ENCODE measurements at places on chromosomes 5 and 9.

DNA sequence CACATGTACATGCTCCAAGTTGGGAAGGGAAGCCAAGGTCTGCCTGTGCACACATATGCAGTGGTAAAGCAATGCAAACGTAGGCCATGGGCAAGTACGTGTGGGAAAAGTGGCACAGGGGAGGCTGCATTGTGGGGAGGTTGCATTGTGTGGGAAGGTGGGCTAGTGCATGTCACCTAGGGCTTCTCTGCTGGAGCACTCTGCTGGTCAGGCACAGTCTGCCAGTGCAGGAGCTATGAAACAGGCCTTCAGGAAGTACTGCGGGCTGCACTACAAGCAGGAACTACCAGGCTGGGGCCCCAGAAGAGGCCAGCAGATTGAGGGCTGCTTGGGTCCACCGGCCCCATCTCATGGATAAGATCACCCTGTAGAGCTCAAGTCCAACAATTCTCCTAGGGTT is 1694.6 kb upstream of the CDH6 start:
- DNase-seq = no peak

DNA sequence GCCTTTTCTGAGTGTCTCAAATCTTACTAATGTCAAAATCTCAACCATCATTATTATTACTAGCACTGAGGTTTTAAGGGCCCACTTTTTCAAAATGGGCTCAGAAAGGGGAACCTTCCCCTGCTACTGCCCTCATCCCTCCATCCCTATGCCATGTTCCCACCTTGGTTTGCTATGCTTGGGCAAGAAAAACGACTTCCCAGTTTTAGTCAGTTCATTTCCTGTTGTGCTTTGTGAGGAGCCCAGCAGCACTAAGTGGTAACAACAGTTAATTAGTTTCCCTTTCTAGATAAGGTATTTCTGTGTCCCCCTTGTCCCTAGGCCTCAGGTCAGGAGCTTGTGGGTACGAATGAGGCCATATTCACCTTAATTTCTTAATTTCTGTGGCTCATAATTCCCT is 595.2 kb downstream of the RAB3C start:
- DNase-seq = no peak

- no peak for DNase-seq
These were observed 8.0 kb downstream of the LRRC26 start for GRCh38 chr9:137161558-137162486.

GRCh38 chr5:10793785-10794184 is 32.8 kb upstream of the DAP start:
- no peak for DNase-seq

GRCh38 chr5:56681346-56681745 is 134.0 kb upstream of the MAP3K1 start:
- no peak for DNase-seq

DNA sequence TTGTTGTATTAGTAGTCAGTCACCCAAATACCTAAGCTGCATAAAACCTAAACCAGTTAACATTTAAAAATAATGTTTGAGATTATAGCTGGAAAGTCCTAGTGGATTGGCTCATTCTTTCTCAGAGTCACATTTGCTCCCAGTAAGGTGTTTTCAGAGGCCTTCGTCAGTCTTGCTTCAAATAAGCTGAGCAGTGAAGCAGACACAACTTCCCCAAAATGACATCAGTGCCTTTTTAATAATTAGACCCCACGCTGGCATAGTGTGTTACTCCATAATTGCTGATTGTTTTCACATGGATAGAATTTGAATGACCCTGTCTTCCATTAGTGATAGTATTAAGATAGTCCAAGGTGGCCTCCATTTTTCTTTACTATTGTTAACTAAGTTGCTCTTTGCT is 245.8 kb downstream of the PJA2 start:
- DNase-seq = no peak

- no peak for DNase-seq
These were observed 142.1 kb downstream of the MLLT3 start for GRCh38 chr9:20480249-20480648.

DNA sequence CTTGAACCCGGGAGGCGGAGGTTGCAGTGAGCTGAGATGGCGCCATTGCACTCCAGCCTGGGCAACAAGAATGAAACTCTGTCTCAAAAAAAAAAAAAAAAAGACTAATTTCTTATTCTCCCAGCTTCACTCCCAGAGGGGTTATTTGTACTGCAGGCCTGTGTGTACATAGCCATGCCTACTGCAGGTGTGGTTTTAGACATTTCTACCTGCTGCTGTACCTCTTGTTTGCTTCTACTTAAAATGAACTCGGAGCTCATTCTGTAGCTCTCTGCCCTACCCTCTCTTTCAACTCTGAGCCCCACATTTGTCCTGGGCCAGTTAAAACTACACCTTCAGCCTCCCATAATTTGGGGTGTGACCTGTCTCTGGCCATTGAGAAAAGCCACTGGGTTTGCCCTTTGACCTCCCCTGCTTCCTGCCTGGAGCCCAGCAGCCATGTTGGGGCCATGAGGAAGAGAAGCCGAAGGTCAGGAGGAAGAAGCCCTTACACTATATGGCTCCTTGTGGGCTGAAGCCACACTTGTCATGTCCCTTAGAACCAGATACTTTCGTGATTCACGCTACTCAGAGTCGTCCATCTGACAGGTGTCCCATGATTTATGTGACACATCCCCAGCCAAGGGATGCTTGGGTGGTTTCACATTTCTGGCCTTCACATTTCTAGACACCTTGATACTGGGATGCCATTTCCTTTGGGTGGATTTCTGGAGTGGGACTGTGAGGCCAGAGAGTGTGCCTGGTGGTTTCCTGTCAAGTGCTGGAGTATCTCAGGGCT is 9.4 kb upstream of the CARD19 start:
- DNase-seq = no peak

DNA sequence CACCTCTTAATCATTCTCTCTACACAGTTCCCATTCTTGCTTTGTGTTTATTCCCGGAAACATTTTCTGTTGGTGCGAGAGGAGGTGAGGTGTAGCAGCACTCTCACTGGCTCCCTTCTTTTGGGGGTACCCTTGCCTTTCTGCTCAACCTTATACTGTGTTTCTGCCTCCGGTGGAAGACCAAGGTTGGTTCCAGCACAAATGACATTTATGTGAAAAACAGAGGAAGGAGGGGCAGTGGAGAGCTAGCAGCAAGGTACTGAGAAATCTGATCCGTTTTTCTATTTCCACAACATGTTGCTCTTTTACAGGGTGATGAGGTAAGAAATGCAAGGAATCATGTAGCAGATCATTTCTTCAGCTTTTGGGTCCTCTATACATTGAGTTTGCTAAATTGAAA is 648.0 kb upstream of the DMAC1 start:
- no peak for DNase-seq

- DNase-seq = peak; percentile 27
These were observed 38.5 kb downstream of the FAXDC2 start for GRCh38 chr5:154811653-154812465.

GRCh38 chr9:127801955-127802575 is 617 bp upstream of the FPGS start:
- no peak for DNase-seq

- no peak for DNase-seq
These were observed 21.3 kb downstream of the CCDC69 start for GRCh38 chr5:151202381-151203139.

- no peak for DNase-seq
These were observed 224.8 kb upstream of the TBC1D2 start for GRCh38 chr9:98479967-98480847.

- DNase-seq = no peak
These were observed 22.8 kb downstream of the CCDC69 start for GRCh38 chr5:151200913-151201595.

GRCh38 chr9:127174386-127175318 is 52.2 kb upstream of the ANGPTL2 start:
- DNase-seq = no peak

- DNase-seq = peak; percentile 78
These were observed 650 bp downstream of the MYORG start for GRCh38 chr9:34375901-34376595.

DNA sequence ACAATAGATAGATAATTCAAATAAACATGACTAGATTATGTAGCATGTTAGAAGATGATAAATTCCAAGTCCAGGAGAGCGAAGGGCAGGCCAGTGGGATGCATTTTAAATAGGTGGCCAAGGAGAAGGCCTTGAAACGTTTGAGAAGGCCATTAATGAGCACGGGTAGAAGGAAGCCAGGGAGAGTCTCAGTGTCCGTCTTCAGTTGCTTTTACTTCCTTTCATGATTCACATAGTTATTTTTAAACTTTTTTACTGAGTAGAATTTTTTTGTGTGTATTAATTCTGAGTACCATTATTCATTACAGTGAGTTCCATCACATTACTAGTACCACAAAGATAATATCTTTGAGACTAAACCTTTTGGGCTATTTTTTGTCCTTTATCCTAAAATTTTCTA is 259.2 kb downstream of the ARRDC3 start:
- DNase-seq = no peak

- DNase-seq = no peak
These were observed 106.0 kb downstream of the HACD4 start for GRCh38 chr9:20925256-20926045.

DNA sequence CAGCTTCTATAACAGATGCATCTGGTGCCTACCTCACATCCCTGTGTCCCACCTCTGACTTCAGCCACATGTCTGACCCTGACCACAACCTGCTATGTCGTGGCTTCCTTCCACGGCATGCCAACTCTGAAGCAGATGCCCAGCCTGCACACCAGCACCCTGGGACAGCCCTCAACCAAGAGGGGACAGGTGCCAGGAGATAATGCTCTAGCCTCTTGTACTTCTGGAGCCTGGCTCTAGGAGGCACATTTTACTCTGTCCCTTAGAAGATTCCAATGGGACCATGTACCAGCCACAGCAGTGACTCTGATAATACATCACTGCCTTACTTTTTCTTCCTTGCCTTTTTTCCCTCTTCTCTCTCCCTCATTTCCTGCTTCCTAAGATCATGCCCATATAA is 51.4 kb downstream of the EBF1 start:
- no peak for DNase-seq

- DNase-seq = no peak
These were observed 348.5 kb upstream of the RIOK2 start for GRCh38 chr5:97531549-97531948.

- DNase-seq = no peak
These were observed 15.5 kb downstream of the ATOX1 start for GRCh38 chr5:151742870-151743294.

DNA sequence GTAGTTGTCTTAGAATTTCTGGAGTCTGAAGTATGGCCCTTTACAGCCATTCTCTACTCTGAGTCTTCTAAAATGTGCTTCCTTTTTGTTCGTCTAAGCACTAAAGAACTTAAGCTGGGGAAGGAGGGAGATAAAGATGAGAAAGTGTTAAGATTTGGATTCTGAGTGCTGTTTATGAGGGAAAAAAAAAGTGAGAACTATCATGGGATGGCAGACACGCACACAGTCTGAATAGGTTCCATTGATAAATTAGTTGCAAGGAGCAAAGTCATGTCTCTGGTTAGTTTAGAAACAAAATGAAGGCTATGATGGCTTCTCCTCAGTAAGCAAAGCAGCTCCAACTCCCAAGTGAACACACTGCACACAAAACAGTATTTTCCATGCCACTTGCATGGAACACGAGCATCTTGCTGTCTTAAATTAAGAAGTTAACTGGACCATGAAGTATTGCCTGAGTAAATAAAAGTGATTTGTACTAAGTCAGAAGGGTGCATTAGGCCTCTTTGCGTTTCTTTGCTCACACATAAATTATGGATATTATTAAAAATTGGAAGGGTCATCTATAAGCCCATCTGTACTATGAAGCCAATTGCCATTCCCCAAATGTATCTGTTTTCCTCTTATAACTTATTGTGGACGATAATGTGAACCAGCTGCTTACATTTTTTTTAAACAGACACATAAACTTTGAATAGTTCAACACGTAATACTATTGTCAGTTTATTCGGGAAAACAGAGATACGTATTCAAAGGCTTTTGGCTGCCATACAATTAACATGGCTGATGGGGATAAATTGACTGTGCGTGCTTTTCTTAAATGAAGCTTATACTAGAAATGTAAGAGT is 199.3 kb downstream of the SGCD start:
- DNase-seq = no peak

DNA sequence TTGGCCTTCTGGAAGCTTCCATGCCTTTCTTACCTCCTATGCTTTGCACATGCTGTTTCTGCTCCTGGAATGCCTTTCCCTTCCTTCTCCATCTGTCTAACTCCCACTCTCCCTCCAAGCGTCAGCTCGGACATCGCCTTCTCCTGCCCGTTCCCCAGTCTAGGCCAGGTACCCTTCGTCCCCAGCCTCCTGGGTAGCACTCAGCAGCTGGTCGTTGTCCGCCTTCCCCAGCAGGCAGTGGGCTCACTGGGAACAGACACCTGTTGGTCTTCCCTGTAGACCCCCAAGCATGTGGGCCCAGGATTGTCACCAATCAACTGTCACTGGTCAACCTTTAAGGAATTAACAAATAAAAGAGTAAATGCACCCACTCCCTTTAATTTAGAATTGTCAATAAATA is 202.2 kb downstream of the RGS3 start:
- DNase-seq = no peak

DNA sequence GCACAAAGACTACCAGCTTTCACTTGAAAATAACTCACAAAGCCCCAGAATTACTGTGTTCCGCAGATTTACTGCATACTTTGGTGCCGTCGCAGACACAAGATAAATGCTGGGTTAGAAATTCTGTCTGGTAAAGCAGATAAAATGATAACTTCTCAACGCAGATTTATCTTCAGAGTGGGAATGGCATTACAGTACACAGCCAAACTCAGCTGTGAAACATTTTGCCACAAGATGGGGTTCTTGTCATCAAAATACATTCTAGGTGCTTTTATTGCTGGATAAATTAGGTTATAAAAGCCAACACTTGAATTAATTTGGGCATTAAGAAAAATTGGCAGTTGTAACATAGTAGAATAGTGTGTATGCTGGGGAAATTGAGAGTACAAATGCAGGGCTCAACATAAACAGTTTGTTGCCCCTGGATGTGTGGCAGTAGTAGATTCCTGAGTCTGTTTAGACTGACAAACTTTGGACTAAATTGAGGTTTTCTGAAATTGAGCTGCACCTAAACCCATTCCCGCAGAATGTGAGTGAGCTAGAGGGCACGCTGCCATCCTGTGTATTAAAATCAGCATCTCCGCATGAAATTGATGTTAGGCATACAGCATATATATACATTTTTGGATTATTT is 61.1 kb downstream of the LMNB1 start:
- no peak for DNase-seq

GRCh38 chr9:74958587-74958986 is 5.9 kb upstream of the C9orf40 start:
- no peak for DNase-seq

DNA sequence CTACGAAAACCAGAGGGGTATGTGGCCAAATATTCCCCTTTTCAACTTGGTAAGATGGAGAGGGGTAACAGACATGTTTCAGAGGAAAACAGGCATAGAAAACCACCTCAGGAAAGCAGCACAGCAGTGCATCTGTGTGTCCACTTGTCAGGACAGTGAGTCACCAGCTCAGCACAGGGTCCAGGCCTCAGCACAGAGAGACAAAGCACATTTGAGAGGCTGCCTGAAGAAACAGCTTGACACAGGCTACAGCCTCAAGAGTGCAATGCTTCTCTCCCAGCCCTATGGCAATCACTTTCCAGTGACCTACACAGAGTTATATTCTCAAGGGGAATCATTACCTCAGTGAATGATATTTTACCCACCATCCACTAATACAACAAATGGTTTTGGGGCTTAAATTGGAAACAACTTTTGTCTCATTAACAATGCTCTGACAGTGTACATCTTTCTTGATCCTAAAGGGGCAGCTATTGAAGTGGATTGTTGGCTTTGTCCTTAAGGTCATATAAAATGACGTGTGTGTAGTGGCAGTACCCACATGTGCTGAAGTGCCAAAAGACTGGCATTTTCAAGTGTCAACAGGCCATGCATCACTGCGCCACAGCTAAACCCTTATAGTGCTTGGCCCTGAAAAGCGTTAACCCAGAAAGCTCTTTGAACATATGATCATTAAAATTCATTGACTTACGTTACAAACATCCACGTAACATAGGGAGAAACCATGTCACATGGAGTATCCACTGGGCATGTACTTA is 46.4 kb downstream of the ERMP1 start:
- no peak for DNase-seq
